CD4-positive, alpha-beta T cell treated with Interleukin-6 for 4 hours (primary cell): ENCODE measurements at places on chromosomes 6 and 20.

DNA sequence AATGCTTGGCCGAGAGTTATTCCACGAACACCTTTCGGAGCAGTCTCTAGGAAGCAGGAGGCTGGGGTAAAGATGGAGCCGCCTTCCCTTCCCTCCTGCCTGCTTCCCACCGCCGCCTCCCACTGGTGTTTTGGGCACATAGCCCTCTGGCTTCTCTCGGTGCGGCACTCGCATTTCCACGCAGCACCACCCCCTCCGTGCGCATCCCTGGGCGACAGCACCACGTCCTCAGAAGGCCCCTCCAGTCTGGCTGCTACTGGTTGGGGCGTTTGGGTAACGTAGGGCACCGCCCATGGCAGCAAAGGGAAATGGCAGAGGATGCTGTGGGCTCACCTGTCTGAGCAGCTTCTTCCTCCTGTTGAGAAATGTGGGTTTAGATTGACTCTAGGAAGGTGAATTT is 2.4 kb downstream of the COL20A1 start:
- DNase-seq = peak; percentile 13

DNA sequence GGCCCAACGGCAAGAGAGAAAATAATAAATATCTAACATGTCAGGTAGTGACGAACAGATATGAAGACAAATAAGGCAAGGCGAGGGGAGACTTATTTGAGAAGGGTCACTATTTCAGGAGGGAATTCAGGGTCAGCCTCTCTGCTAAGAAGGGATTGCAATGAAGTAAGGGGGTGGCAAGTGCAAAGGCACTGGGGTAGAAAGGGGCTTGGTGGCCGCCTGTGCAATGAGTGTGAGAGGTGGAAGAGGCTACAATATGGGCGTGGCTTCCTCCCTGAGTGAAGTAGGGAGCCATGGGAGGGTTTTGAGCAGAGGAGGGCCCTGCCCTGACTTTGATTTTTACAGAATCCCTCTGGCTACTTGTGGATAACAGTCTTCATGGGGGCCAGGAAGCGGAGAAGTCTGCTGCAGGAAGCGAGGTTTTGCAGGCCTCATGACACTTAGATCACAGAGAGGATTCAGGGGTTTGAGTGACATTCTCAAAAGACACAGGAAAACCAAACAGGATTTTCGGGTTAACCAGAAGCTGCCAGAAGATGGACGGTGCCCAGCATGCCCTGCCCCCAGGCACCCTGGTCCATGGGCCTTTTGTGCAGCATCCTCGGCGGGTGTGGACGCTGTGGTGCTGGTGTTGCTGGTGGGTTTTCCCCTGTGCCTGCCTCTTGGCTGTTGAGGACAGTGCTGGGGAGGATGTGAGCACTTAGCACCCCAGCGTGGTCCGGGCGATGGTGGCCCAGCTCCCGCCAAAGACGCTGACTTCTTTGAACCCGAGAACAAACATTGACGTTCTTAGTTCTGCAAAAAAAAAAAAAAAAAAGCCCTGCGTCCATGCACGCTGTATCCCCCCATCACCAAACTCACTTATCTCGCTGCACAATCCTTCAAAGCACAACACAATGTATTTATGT is 124.2 kb upstream of the PTPN1 start:
- DNase-seq = peak; percentile 41

DNA sequence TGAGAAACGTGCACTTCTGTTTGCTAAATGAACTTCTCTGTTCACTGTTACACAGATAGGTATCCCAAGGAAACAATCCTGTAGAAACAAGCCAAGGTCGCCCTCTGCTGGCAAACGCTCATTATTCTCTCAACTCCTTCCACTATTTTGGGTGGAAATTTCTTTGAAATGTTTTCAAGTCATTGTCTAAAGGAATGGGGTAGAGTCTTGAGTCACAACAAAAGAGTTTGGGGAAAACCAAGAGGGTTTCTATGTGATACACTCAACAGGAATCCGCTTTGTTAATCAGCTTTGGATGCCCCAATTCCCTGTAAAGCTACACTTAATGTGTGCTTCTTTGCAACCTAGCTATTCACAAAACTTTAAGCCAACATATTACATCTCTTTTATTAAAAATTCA is 4.6 kb upstream of the RAE1 start:
- peak; percentile 73 for DNase-seq

DNA sequence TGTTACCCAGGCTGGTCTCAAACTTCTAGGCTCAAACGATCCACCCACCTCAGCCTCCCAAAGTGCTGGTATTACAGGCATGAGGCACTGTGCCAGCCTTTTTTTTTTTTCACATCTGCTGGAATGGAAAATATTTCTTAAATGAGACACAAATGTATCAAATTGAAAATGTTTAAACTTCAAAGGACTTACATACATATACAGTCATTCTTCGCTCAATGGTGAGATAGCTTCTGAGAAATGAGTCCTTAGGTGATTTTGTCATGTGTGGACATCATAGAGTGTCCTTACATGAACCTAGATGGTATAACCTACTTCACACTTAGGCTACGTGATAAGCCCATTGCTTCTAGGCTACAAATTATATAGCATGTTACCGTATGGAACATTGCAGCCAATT is 43.1 kb downstream of the MICA start:
- no peak for DNase-seq

- DNase-seq = no peak
These were observed 195.2 kb upstream of the SLC24A3 start for GRCh38 chr20:19017104-19017690.

- no peak for DNase-seq
These were observed 141.8 kb upstream of the TENT5A start for GRCh38 chr6:81894306-81894705.
